NAMALWA (cell line): ENCODE measurements at places on chromosomes 12 and 14.

DNA sequence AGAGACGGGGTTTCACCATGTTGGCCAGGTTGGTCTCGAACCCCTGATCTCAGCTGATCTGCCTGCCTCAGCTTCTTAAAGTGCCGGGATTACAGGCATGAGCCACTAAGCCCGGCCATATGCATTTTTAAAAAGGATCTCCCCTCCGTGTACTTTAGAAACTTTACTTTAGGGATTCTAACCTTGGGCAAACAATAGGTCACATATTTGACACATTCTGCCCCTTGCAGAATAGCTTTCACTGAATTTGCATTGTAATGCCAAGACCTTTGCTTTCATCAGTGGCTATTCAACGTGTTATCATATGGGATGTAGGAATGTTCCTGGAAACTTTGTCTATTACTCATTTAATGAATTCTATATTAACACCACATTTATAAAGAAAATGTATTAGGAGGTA lies 11.4 kb upstream of the ANKS1B start:
- no peak for DNase-seq

DNA sequence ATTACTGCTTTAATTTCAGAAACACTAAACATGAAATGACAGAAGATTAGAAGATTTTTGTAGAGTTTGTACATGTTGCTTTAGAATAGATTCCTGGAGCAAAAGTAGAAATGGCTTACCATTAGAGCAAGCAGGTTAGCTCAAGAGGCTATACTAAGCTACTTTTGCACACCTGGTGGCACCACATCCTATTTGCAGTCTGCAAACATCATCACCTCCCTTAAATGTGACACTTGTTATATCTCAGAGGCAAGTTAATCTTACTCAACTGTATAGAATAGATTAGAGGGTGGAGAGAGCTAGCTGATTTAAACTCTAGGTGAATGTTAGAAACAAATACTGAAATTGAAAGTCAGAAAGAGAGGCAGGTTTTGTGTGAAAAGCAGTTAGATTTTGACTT lies 30.7 kb upstream of the OR4E1 start:
- no peak for DNase-seq

DNA sequence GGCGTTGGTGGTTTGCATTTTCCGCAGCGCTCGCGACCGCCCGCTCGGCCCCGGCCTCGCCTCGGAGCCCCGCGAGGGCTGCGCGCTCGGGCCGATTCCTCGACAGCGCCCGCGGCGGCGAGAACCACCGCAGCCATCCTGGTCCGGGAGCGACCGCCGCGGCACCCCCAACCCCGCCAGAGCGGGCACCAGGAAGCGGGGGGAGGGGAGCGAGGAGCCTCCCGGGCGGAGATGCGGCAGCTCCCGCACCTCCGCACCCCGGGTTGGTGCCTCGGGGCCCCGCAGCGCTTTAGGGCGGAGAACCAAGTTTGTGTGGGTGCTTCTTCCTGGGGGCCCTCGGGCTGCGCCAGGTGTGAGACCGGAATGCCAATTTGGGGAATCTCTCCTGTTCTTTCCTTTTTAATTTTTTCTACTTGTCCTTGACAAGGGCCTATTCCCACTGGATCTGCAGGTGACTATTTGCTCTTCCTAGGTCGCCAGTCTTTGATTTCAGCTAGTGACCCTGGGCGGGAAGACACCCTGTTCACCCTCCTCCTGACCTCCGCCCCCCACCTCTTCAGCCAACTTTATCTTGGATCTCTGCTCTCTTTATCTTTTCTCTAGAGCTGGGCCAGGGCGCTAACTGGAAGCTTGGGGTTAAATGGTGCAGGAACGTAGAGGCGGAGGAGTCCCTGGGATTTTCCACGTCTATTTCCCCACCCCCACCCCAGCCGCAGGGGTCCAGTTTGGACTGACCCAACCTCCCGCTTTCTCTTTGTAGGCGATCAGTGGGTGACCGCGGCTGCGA lies at the start of gene SOCS2:
Gene SOCS2 (plus strand): TSS at position 751 of the 787 bp plus-strand sequence. CDS start 223 bp downstream, outside the sequence.
- DNase-seq = no peak

- DNase-seq = peak; percentile 72
Measured at GRCh38 chr12:109393437-109394345, 46.0 kb downstream of the MYO1H start.

GRCh38 chr12:78406828-78407227 lies 457.7 kb upstream of the SYT1 start:
- DNase-seq = peak; percentile 7

GRCh38 chr12:132218915-132219314 lies 74.7 kb downstream of the NOC4L start:
- peak; percentile 60 for DNase-seq

DNA sequence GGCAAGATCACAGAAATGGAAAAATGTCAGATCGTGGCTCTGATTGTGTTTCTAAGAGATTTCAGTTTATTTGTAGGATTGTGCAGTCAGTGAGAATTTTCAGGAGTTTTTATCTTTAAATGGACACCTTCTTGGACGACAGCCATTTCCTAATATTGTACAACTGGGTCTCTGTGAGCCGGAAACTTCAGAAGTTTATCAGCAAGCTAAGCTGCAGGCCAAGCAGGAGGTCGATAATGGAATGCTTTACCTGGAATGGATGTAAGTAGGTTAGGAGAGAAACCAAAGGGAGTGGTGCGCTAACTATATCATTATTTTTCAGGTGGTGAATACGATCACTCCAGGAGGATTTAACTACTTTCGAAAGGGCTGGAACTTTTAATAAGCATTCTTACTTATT lies 26.4 kb downstream of the APAF1 start:
- DNase-seq = no peak

GRCh38 chr14:71589609-71590008 lies 342.6 kb upstream of the RGS6 start:
- DNase-seq = no peak

DNA sequence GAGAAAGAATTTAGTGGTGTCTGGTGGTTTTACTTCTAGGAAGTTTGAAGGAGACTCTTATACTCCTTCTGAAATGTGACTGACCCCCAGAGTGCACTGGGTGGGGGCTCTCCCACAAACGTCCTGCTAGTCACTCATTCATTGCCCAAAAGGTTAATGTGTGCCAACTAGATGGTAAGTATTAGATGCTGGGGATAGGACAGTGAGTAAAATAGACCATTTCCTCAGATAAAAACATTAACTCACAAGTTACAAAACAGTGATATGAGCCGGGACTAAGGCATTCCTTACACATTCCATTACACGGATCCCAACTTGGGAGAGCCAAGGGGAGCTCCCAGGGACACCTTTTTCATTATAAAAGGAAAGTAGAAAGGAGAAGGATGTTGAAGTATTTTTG lies 185.1 kb downstream of the ATXN7L3B start:
- DNase-seq = no peak

DNA sequence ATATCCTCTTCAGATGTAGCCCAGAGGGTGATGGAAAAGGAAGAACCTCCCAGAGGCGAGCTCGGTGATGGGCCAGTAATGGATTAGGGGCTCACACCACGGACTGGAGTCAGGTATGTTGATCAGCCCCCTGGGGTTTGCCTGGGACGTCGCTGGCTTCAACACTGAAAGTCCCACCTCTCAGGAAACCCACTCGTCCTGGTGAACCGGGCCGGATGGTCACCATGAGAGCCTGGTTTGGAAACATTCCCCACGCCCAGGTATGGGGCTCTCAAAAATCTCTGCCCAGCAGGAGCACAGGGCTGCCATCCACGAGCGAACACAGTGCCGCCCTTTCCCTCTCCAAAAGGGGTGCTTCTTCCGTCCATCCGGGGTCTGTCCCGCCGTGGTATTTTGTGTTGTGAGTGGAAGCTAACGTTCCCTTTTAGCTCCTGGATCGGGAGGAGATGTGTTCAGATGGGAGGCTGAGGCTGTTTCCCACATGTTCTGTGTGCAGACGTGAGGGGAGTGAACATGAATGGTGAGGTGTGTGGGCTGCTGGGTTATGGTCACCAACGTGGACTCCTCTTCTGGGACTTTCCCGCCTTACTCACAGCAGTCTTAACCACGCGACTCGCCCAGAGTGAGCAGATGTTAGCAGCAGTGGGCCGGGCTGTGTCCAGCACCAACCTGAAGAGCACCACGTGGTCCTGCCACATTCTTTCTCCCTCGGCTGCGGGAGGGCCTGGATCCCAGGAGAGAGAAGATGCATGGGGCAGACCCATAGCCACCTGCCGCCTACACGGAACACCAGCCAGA lies 139.2 kb downstream of the KIF26A start:
- DNase-seq = no peak

GRCh38 chr12:77925536-77926108 lies 94.9 kb downstream of the NAV3 start:
- peak; percentile 86 for DNase-seq

DNA sequence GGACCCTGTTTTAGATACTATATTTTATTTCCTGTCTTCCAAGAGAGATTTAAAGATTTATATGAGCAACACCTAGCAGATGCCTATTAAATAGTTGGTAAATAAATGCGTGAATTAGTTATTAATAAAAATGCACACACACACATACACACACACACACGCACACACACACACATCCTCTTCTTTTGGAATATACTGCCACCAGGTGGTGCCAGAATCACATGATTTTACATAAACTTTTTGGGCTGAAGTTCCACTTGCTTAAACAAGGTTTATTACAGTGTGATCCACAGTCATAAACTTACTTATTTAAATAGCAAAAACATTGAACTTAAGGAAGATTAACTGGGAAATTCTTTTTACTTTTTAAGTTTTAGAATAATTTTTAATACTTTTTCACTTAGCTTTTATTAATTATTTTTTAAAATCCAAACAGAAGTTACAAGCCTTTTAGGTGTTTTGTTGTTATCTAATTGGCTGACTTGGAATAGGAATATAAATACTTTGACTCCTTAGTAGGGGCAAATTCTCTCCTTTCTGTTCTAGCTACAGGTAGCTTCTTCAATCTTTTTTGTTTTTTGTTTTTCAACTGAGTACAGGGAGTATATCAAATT lies 17.5 kb downstream of the RAD51B start:
- peak; percentile 72 for DNase-seq

DNA sequence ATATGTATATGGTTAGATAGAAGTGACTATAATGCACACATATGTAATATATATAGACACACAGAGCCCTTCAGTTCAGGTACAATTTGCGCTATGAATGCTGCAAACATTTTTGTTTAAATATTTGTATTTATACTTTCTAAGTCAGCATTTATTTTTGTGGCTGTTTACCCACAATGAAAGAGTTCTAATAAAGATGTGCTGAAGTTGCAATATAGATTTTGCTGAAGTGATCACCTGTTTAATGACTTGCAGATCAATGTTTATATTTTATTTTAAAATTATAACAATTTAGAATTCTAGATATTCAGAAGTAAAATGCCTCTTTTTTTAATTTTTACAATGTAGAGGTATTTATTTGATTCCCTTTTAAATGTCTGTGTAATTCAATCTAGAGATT lies 3.5 kb downstream of the FOXG1 start:
- DNase-seq = no peak

- DNase-seq = no peak
Measured at GRCh38 chr14:88454886-88455285, 69.4 kb downstream of the SPATA7 start.

DNA sequence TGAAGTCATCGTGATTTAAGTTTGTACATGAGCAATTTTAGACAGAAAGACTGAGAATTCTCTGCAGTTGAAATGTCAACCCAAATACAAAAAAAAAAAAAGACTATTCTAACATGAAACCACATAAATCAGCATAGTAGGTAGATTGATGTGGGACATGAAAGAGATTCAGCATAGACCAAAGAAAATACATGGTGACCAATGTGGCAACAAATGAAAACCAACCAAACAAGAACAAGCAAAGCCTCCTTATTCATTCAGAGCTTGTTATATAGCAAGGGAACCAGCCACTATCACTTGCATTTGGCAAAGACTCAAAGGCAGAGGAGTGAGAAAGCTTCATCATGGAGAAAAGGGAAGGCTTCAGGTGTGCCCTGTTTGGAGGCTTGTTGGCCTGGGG lies 144.4 kb upstream of the TMPO start:
- no peak for DNase-seq

DNA sequence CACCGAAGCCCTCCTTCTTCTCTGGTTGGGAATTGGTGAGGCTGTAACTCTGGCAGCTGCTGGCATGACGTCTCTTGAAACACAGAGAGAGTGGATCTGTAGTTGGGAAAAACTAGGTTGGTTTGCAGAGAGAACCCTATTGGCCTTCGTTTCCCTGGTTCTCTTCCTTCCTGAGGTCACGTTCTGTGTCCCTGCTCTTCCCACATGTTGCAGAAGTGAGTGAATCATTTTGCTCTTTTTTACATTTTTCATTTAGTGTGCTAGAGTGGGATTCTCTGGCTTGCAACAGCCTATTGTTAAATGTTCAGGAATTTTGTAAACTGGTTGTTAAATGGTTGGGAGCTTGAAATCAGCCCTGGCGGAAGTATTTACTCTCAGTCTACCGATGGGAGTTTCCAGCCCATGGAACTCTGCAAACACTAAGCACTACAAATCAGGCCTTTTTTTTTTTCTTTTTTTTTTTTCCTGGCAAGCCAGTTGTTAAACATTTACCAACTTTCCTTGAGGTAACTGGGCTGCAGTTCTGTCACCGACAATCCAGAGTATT lies 26.8 kb upstream of the CKAP4 start:
- DNase-seq = no peak

DNA sequence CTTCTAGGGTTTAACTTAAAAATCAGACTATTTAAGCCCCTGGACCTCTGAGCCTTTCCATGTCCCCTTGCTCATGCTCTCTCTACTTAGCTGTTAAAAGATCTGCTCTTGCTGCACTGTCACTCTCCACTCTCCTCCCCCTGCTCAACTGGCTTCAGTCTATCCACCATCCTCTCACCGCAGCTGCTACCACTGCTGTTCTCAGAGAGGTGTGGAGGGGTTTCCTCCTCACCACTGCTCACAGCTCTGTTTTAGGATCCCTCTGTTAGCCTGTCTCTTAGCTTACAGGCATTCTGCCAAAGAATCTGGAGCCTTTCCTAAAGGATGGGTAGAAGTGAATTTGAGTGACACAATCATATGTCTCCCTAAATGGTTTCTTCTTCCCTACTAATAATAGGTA lies 43.7 kb upstream of the ATP2B1 start:
- no peak for DNase-seq

- DNase-seq = no peak
Measured at GRCh38 chr14:78412475-78412874, 242.3 kb downstream of the NRXN3 start.
